ENCODE measurements at places on chromosomes 1 and 21. TPM values are rescaled to one million over a fixed set of nuclear protein-coding genes. Genes with fewer than 3 reads are reported as not detected.

The VCAM1 gene
- 82.8 TPM for total RNA-seq

The ADPRS gene
- 37.6 TPM for total RNA-seq

The SCCPDH gene
- total RNA-seq, result 44.2 TPM

The PGLYRP3 gene
- total RNA-seq, result not detected

The HTR6 gene
- total RNA-seq, result not detected

The RBP7 gene
- 2.0 TPM for total RNA-seq

The PLPPR4 gene
- 1.5 TPM for total RNA-seq

The GJA5 gene
- 6.0 TPM for total RNA-seq

The RABGGTB gene
- 101 TPM for total RNA-seq

The CFAP141 gene
- total RNA-seq, result not detected

The ELAPOR1 gene
- 2.5 TPM for total RNA-seq

- no peak for DNase-seq
These were observed 33.5 kb downstream of the ZMYM1 start for GRCh38 chr1:35112668-35113067.

DNA sequence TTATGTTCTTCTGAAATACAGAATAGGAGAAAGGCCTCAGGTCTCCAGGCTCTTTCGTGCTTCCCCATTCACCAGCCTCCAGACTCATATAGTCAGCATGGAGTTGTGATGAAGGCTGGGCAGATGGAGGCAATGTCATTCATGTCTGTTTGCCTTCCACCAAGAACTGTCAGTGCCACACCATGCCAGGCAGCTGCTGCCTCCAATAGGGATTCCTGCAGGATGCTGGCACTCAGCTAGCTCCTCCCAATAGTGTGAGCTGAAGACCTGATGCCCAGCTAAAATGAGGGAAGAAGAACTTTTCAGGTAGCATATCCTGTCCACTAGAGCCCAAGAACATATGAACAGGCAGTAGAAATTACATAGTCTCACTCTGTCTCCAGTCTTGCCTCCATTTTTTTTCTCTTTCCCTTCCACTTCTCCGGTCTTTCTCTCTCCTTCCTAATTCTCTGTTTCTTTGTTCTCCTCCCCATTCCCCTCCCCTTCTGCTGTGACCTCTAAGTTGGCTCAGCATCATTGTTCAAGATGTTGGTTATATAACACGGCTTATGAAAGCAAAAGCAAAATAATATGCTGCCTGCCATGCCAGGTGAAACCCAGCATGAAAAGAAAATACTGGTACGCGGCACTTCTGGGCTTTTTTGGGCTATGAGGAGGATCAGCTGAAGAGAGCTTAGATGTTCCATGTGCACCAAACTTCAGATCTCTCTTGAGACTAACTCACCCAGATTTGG lies 17.3 kb downstream of the GLUL start:
- no peak for DNase-seq

- DNase-seq, result peak; percentile 48
These were observed 24.8 kb downstream of the RNF19B start for GRCh38 chr1:32939655-32940371.

DNA sequence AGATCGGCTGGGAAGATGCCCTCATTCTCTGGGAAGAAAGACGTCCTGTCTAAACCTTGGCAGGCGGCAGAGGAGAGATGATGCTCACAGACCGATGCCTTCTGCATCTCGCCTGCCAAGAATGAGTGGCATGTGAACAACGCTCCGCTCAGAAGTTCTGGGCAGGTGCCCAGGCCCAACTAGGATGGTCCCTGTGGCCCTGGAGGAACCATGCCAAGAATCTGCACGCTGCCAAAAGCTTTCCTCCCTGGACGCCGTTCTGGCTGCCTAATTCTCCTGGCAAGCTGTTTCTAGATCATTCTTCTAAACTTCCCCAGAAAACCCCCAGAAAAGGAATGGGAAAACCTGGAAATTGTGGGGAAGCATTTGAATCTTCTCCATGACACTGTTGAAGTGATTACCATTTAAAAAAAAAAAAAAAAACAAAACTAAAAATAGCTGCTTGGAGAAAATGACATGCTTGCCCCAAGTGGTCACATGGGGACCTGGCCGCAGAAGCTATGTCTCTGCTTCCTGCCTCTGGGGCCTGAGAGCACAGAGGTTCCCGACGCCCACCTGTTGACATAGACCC lies 440.9 kb downstream of the PRDM2 start:
- DNase-seq, result peak; percentile 37

DNA sequence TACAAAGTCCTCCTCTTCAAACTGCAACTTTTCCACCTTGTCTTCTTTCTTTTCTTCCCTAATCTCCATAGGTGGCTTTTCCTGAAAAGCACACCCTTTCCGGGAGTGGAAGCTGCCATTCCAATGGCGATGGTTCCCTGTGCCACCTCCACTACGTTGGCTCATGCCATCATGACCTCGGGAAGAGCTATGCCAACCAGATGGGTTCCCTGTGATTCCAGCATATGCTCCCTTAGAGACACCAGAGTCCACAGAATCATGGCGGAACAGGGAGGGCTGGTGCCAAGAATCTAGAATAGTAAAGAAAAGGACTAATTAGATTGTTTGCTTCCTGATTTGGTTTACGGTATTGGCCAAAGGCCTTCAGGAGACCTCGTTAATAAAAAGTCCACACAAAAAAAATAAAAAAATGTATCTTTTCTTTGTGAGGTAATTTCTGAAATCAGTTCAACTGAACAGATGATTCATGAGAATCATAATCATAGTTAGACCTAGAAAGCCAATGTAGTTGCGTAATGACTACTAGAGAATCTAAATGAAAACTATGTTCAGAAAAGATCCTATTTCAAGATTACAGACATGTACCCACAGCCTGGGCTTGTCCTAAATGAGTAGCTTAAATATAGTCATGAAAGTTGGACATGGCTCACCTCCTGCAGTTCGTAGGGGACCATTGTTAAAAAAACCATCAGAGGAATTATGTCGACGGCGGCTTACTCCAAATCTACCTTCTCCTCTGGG lies 30.9 kb upstream of the CCDC17 start:
- no peak for DNase-seq

GRCh38 chr1:204558467-204558866 lies 42.3 kb downstream of the MDM4 start:
- no peak for DNase-seq

GRCh38 chr1:56543783-56544612 lies 35.4 kb downstream of the PLPP3 start:
- no peak for DNase-seq

- DNase-seq, result no peak
These were observed 4.0 kb upstream of the IFI16 start for GRCh38 chr1:159005676-159006075.

GRCh38 chr1:152505083-152505482 lies 5.5 kb upstream of the LCE5A start:
- DNase-seq, result no peak

GRCh38 chr21:31348188-31348587 lies 4.1 kb upstream of the TIAM1 start:
- DNase-seq, result no peak

- peak; percentile 33 for DNase-seq
These were observed 29.4 kb upstream of the IFNLR1 start for GRCh38 chr1:24216276-24217074.

- DNase-seq, result no peak
These were observed 382.9 kb downstream of the NTNG1 start for GRCh38 chr1:107523736-107524135.

- peak; percentile 30 for DNase-seq
These were observed 67.6 kb downstream of the TENT5C start for GRCh38 chr1:117673405-117673804.

GRCh38 chr1:109931189-109931731 lies 20.6 kb downstream of the CSF1 start:
- DNase-seq, result peak; percentile 72

- DNase-seq, result no peak
These were observed 75.5 kb upstream of the PDC start for GRCh38 chr1:186536273-186536890.

- no peak for DNase-seq
These were observed 41.8 kb upstream of the PWP2 start for GRCh38 chr21:44065428-44065827.
